ENCODE measurements at places on chromosomes 3 and 15.

DNA sequence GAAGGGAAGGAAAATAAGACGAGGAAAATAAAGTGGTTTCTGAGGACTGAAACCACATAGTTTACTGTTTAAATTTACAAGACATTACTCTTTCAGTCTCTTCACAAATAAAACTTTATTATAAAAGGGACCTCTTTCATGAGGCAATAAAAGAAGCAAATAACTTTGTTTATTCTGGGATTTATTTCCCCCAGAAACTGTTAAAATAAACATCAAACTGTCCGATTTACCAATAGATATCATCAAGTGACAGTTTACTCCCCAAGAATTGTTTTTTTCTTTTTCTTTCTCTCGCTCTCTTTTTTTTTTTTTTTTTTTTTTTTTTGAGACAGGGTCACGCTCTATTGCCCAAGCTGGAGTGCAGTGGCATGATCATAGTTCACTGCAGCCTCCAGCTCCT, 54.1 kb downstream of the SLC28A2 start:
- no peak for DNase-seq

- no peak for DNase-seq
Measured at GRCh38 chr3:186277268-186277909, 84.6 kb downstream of the DGKG start.

DNA sequence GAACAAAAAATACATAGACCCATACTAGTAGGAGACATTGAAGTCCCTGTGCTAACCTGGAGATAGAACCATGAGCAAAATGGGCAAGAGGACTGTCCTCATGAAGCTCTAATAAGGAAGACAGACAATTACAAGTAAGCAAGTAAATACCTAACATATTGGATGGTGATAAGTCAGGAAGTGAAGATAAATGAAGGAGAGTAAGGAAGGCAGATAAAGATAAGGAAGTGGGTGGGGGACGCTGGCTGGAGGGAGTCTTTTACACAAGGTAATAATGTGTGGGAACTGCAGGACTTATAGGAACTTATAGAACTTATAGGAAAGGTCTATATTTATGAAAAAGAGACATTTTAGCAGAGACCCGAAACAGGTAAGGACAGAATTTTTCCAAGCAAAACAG, 148.9 kb upstream of the ABI3BP start:
- DNase-seq = no peak

GRCh38 chr15:70863450-70864218, 9.7 kb upstream of the LARP6 start:
- no peak for DNase-seq

GRCh38 chr15:66294157-66294931, 976 bp downstream of the DIS3L start:
- no peak for DNase-seq

- no peak for DNase-seq
Measured at GRCh38 chr3:71389911-71390573, 193.5 kb downstream of the FOXP1 start.

DNA sequence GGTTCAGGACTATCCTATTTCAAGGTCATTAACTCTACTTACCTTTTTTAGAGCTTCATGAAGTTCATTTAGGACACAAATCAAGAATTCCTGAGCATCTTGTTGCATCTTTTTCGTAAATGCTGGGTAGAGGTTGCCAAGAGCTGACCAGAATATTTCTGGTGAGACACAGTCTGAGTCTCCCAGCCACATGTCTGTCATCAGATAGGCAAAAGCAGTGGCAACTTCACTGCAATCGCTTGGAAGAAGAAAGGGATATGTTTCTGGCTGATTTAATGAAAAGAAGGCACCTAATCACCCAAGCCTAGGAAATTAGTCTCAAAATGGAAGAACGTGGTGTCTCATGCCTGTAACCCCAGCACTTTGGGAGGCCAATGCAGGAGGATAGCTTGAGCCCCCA, 2.9 kb downstream of the USP50 start:
- no peak for DNase-seq

- DNase-seq = no peak
Measured at GRCh38 chr3:157104928-157105652, 54.9 kb downstream of the CCNL1 start.

DNA sequence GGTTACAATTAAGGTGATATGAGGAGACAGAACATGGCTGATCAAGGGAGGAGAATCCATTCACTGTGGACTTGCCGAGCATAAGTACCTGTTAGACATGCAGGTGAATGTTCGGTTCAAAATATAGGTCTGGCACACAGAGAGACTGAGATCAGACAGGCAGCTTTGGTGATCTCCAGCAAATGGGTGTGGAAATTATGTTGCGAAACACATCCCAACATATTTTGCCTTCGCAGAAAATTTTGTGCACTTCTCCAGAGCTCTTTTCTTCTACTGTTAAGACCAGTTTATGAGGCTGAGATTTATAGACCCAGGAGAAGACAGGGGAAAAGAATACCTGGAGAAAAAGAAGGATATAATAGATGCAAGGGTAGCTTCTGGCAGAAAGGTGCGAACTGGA, 183.2 kb downstream of the NEK10 start:
- no peak for DNase-seq

DNA sequence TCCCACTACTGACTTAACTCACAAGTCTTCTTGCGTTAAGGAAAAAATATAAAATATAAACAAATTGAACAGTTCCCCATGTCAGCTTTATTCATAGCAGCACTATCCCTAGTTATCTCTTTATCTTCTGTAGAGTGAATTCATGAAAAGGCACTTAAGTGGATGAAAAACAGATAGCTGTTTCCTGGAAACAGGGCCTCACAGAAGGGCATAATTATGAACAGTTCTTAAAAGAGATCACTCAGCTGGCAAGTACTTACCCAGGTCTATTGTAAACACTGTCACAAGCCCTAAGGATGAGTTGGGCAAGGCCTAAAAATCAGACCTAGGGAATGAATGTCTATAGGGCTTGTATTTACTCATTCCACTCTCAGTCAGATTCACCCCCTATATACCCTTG, 10.7 kb downstream of the MB21D2 start:
- no peak for DNase-seq

DNA sequence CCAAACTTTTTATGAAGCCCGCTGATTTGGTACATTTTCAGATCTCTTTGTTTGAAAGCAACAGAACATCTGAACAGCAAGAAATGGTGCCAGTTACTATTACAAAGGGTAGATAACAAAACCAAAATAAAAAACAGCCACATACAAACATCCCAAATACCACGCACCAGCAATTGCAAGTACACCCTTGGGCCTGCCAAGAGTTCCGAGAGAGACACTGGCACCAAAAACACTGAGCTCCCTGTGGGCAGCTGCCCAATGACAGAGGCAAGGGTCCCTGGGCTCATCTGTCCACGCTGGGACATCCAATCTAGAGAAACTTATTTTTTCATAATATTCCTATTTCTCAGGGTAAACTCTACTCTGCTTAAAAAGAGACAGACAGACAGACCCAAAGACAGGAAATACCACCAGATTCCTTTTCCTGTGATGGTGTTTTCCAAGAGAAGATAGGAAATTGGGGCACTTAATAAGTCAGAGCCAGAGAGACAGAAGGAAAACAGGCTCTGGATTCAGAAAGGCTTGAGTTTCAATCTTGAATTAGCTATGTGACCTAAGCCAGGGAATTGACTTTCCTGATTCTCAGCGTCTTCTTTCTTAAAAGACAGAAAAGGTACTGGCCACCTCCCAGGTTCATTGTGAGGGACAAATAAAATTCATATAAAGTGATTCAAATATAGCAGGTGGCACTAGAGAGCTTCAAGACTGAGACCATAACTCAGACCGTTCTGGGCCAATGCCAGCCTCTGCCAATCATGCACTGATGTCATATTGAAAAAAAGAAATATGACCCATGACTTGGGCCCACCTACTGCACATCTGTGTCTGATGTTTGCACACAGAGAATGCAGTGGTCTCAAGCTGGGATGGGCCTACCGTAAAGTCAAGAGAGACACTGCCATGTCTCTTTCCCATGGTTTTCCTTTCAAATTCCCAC, 61.3 kb downstream of the FOXP1 start:
- DNase-seq = no peak

GRCh38 chr3:12439161-12439940, 44.9 kb upstream of the TSEN2 start:
- DNase-seq = no peak

DNA sequence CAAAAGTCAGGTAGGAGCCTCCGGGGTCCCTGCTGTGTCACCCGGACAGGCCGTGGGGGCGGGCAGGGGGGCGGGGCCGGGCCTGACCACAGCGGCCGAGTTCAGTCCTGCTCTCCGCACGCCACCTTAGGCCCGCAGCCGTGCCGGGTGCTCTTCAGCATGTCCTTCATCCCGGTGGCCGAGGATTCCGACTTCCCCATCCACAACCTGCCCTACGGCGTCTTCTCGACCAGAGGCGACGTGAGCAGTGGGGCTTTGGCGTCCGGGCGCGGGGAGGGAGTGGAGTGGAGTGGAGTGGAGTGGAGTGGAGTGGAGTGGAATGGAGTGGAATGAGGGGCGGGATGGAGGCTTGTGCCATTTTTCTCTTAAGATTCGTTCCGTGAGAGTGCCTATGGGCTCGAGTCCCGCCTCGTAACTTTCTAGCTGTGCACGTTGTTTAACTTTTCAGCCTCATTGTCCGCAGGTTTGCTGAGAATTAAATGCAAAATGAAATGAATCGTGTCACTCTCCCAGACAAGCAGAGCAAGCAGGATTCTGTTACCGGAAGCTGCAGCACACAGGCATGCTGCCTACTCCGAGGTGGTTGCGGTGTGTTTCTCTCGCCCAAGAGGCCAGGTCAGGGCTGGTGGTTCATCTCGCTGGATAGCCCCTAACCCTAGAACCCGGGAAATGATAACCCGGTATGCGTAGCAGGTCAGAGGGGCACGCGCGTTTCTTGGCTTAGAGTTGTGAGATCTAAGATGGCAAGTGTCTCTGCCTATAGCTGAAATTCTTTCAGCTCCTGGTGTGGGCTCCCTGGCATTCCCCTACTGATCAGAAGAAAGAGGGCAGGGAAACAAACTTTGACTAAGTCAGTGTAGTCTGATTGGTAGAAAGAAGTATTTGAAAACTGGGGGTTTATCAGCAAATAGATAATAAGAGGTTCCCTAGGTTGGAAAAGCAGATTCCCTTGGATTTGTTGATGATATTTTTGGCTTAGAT, at the start of gene FAH:
TSS of gene FAH (plus strand) at position 104 of the 981 bp plus-strand sequence. CDS start at position 160, 56 bp downstream.
- no peak for DNase-seq

DNA sequence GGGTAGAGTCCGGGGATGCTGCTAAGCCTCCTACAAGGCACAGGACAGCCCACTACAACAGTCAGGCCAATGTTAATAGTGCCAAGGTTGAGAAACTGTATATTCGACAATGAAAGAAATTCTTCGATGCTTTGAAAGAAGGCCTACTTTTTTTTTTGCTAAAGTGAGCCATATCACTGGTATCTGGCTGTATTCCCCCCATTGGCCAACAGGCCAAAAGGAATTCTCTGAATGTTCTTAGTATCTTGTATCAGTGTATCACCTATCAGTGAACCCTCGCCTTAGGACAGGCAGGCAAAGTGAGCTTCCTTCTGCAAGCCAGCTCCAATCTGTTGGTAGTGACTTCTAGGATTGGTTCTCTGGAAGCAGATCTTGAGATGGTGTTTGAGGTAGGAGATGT, 74.2 kb downstream of the SNTN start:
- DNase-seq = no peak

- DNase-seq = no peak
Measured at GRCh38 chr3:48428572-48429316, 1.1 kb downstream of the PLXNB1 start.

DNA sequence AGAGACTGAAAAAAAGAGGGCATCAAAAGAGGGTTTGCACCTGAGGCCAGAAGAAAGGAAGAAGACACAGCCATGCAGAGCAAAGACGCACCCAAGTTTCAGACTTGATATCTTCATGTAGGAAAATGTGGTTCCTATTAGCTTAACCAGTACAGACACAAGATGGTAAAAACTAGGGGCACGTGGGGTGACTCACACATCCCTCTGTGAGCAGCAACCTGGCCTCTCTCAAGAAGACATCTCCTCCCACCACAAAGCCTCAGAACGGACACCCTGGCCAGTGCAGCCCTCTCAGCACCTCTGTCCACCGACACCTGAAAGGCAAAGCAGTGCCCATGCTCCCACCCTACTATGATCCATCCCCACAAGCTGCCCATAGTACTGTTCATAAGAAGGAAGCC, 33.3 kb downstream of the GLB1 start:
- DNase-seq = no peak

DNA sequence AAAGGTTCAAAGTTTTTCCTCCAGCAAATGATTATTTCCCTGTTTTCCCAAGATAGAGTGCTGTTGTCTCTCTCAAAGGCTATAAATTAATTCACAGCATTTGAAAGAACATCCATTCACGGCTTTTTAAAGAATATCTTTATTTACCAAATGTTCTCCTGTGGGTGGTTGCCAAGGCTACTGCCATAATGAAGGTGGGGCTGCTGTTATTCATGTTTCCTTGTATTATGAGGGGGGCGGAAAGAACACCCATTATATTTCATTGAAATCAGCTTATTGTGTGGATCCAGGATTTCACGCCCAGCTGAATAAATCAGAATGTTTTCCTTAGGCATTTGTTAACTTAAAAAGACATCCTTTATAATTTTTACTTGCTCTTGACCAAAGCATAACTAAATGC, 10.1 kb downstream of the SRP14 start:
- DNase-seq = no peak

- DNase-seq = no peak
Measured at GRCh38 chr3:38111201-38111600, 25.7 kb downstream of the ACAA1 start.

All from cerebellar nuclear complex (tissue), 1 donor.